HS-5 (cell line): ENCODE measurements at places on chromosomes 7 and 10.

DNA sequence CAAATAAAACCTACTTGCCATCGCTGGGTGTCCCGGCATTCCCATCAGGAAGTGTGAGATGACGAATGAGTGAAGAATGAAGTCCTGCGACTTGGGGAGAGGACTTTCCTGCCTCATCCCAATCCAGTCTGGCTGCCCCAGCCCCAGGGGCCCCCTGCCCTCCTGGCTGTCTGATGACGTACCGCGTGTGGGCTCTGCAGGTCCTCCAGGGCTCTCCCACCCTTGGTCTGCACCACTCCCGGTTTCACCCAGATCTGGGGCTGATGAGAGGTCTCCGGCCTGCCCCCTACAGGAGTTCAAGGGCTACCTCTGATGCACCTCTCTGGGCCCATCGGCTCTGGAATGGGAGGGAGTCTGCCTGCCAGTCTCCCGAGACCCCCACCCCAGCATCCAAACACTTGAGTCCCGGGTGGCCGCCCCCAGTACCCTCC is 9.8 kb downstream of the ATP6V1F start:
- no peak for DNase-seq

DNA sequence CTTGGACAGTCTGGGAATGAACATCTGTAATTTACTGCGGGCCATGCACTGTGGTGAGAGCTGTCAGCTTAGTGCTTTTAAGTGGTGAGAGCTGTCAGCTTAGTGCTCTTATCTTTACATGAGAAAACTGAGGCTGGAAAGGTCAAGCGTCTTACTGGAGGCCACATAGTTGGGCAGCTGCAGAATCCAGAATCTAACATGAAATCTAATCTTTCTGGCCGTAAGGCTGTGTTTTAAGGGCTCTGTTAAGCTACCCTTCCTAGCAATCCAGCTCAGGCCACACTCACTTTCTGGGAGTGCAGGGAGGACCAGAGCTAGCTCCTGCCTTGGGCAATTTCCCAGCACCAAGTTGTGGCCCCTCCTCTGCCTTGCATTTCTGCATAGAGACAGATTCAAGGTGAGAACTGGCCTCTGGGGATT is 70.2 kb downstream of the SORCS3 start:
- no peak for DNase-seq

DNA sequence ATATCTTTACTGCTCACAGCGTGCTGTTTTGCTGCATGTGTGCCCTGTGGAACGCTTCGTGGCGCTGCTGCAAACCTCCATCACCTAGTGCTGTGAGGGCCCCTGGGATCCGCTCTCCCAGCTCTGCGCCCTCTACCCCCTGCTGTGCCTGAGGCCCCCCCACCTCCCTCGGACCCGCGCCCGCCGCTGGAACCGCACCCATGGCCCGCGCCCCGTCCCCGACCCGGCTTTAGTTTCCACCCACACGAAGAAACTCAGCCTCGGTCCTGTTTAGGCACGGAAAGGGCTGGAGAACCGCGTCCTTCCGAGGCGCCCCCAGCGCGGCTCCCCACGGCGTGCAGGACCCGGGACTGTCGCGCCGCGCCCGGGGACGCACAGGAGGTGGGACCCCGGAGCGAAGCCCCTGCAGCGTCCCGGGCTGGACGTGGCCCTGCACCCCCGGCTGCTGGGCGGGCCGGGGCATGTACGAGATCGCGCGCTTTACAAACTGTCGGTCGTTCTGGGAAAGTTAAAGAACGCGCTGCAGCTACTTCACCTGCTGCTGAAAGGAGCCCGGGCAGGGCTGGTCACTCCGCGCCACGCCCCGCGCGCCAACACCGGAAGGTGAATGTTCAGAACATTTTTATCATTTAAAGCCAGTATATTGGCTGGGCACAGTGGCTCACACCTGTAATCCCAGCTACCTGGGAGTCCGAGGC is 54.3 kb downstream of the BMS1 start:
- DNase-seq, result no peak

GRCh38 chr7:47380325-47381133 is 201.4 kb downstream of the TNS3 start:
- no peak for DNase-seq

- DNase-seq, result no peak
Observed at GRCh38 chr7:96789914-96790313, 80.3 kb upstream of the SEM1 start.

GRCh38 chr7:68245688-68246087 is 1249.1 kb downstream of the TYW1 start:
- DNase-seq, result no peak

- DNase-seq, result no peak
Observed at GRCh38 chr10:12214763-12215218, 18.8 kb downstream of the CDC123 start.

DNA sequence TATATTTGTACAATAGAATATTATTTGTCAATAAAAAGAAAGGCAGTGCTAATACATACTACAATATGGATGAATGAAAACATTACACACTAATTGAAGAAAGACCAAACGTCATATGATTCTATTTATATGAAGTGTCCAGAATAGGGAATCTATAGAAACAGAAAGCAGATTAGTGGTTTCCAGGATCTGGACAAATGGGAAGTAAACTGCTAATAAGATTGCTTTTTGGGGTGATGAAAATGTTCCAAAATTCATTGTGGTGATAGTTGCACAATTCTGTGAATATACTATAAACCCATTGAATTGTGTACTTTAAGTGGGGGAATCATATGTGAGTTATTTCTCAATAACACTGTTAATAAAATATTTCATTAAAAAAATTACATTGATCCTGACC is 78.2 kb upstream of the IFRD1 start:
- DNase-seq, result no peak

GRCh38 chr7:17690030-17690429 is 250.3 kb downstream of the SNX13 start:
- DNase-seq, result peak; percentile 56

GRCh38 chr7:106050746-106051117 is 61.4 kb downstream of the SYPL1 start:
- DNase-seq, result no peak

DNA sequence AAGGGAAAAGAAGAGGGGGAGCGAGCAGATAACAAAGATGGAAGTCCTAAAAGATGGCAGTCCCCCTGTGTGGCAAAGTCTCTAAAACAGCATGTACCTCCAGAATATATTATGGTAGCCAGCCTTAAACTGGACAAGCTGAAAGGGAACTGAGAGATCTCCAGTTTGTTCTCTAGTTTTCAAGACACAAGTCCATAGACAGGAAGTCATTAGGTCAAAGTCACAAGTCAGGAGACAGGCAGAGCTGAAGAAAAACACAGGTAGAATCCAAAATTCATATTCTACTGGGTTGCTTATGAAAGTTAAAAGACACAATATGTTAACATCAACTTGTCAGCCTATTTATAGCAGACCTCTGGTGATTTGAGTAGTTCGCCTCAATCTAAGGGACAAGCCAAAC is 38.7 kb downstream of the FAM107B start:
- DNase-seq, result no peak

- DNase-seq, result no peak
Observed at GRCh38 chr10:88416801-88417200, 166.3 kb downstream of the RNLS start.

- DNase-seq, result peak; percentile 55
Observed at GRCh38 chr10:124403548-124403947, 15.2 kb downstream of the OAT start.

DNA sequence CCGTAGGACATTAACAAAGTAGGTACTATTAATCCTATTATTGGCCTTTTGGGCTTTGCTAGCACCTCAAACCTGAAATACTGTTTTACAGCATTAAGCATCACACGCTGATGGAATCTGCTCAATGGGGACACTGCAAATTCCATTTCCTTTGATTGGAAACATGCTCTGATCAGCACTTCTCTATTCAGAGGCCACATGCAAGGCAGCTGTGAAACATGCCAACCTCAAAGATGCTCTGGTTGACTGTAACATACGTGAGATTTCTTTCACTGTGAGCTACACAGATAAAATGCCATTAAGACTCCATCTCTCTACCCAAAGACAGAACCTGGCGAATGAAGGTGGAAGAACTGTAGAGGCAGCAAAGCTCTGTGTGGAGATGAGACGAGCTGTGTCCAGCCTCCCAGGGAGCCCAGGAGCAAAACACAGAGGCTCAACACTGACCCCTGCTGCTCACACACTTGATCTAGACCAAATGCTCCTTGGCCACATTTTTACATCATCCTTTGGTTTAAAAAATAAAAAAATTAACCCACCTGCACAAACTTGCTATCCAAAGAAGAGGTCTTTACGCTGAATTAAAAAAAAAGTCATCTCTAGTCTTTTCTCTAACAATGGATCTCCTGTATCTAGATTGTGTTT is 8.0 kb downstream of the RSU1 start:
- DNase-seq, result no peak

GRCh38 chr10:110893559-110894179 is 21.9 kb downstream of the PDCD4 start:
- no peak for DNase-seq

DNA sequence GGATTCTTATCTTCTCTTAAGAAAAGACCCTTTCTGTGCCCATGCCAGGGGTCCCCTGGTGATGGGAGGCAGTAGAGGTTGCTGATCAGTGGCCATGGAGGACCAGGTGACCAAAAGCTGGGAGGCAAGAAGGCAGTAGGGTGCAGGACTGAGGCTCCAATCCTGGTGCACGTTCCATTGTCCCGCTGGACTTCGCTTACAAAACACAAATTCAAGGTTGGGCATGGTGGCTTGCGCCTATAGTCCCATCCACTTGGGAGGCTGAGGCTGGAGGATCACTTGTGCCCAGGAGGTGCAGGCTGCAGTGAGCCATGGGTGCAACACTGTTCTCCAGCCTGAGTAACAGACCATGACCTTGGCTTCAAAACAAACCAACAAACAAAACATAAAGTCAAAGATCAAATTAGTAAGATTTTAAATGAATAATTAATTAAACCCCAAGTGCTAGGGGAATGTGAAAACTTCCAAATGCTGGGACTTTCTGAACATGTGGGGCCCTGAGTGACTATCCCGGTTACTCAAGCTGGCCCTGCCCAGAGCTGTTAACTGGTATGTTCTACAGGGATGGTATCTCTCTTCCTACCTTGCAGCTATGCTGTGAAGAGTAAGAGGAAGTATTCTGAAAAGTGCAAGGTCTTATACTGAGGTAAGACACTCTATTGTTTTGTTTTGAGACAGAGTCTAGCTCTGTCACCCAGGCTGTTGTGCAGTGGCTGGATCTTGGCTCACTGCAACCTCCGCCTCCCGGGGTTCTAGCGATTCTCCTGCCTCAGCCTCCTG is 97.6 kb downstream of the LYZL2 start:
- DNase-seq, result no peak

DNA sequence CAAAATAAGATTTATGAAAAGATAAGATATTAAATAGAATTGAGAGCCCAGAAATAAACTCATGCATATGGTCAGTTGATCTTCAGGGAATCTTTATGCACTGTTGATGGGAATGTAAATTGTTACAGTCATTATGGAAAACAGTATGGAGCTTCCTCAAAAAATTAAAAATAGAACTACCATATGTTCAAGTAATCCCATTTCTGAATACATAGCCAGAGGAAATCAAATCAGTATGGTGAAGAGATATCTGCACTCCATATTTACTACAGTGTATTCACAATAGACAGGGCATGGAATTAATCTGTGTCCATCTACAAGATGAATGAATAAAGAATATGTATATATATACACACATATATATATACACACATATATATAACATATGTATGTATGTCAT is 122.3 kb upstream of the CSTF2T start:
- DNase-seq, result no peak

DNA sequence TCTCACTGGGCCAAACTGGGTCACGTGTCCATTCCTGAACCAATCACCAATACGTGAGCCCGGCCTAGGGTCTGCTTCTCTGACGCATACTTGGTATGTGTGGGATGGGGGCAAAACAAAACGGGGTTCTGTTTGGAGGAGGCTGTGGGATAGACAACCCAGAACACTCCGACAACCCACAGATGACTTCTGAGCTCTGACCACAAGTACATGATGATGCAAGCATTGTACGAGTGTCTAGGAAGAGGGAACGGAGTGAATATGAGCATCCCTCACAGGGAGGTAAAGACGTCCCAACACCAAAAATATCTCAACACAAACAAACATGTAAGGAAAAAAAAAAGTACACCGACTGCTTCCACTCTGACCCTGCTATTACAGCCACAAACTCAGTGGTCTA is 5.6 kb downstream of the DAGLB start:
- no peak for DNase-seq

DNA sequence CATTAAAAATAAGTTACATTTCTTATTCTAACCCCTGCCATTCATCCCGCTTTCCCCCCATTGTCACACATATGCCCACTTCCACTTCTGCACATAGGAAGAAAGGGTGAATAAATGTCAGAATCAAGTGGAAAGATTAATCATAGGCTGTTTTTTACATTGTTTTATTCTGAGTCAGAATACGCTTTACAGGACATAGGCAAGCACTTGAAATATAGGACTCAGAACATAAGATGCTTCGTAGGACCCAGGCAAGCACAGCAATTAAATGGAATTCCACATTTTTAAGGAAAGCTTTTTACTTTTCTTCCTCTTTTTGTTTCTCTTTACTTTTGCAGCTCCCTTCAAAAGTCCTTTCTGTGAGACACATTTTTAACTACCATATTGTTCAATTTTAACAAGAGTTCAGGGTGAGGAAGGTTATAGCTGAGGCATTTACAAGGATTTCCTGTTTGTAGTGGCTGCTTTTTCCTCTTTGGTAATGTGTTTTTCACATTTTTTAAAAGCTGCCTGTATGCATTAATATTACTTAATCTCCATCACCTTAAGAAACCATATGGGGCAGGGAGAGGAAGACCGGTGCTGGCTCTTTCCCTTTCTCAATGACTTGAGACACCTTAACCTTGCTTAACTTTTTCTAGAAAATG is 130.0 kb downstream of the TES start:
- no peak for DNase-seq
